Activated naive CD4-positive, alpha-beta T cell treated with anti-CD3 and anti-CD28 coated beads, Interleukin-2, amount 10 ng/mL, durations not matched to agents 5 hours and 36 hours (primary cell): ENCODE measurements at places on chromosomes 5 and 9. TPM values are rescaled to one million over a fixed set of nuclear protein-coding genes. Genes with fewer than 3 reads are reported as not detected.

The CDH12 gene
- total RNA-seq: not detected

The NR6A1 gene
- total RNA-seq: 0.19 TPM

The CER1 gene
- not detected for total RNA-seq

The FAM78A gene
- 112 TPM for total RNA-seq

The ANKRD18A gene
- 1.0 TPM for total RNA-seq

The PIP5K1B gene
- 0.84 TPM for total RNA-seq

The PRKAA1 gene
- 76.3 TPM for total RNA-seq

The GPR150 gene
- 1.8 TPM for total RNA-seq

The PTGS1 gene
- total RNA-seq: not detected
